ENCODE measurements at places on chromosomes 16 and 17.
A peak's percentile ranks its signal among the peaks of the same experiment; 100 is the strongest.

- ATAC-seq = no peak
These were observed 44.9 kb downstream of the TTC19 start for GRCh38 chr17:16044487-16044886.

DNA sequence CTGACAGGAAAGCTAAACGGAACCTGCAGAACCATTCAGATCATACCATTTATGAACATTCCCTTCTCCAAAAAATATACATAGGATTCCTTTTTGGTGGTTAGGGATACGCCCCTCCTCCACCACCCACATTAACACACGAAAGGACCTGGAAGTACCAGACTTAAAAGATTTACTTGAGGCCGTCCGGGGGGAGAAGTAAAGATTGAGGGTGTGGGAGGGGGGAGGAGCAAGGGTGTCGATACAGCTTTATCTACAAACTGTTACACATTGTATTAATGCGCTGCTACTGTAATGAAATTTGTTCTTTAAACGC lies 537 bp downstream of the PALB2 start:
- peak; percentile 14 for ATAC-seq

- ATAC-seq = peak; percentile 62
These were observed 11.0 kb downstream of the ALDH3A2 start for GRCh38 chr17:19659366-19660177.

DNA sequence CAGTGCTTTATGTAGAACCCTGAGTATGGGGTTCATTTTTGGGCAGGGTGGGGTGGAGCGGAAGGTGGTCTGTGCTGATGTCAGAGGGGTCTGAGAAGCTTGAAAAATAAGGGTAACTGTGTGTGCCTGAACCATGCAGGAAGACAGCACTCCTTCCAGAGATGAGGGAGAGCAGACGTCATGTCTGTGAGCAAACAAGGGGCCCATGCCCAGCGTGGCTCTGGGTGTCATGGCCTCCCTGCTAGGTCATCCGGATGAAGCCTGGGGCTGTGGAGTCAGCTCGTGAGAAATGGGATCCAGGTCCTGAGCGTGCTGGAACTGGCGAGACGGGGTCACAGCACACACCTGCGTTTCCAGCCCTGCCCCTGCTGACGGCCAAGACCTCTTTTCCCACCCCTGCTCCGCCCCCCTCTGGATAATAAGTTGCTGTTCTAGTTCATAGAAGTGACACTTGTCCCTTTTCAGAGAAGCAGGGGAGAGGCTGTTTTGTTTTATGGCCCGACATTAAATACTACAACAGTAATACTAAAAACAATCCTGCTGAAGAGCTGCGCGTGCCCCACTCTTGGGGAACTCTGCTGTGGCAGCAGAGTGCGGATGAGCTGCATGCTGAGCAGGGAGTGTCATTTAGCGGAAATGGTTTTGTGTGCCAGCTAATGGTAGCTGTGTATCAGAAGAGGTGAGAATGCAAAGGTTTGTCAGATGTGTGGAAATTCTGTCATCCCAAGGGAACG lies 92.6 kb downstream of the RPTOR start:
- ATAC-seq = peak; percentile 21

- ATAC-seq = peak; percentile 48
These were observed 1.1 kb upstream of the SLC43A2 start for GRCh38 chr17:1629504-1630310.

DNA sequence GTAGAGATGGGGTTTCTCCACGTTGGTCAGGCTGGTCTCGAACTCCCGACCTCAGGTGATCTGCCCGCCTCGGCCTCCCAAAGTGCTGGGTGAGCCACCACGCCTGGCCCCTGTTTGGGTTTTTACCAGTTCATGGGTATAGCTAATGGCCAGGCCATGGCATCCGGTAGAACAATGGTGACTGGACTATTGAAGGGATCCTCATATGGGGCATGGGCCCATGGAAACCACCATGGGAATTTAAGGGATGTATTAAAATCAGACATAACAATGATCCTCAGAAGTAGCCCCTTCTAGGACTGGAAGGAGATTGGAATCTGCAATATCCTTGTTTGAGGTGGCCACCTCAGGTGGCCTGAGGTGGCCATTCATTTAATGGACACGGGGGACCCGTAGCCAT lies 17.5 kb upstream of the GUCY2D start:
- no peak for ATAC-seq

DNA sequence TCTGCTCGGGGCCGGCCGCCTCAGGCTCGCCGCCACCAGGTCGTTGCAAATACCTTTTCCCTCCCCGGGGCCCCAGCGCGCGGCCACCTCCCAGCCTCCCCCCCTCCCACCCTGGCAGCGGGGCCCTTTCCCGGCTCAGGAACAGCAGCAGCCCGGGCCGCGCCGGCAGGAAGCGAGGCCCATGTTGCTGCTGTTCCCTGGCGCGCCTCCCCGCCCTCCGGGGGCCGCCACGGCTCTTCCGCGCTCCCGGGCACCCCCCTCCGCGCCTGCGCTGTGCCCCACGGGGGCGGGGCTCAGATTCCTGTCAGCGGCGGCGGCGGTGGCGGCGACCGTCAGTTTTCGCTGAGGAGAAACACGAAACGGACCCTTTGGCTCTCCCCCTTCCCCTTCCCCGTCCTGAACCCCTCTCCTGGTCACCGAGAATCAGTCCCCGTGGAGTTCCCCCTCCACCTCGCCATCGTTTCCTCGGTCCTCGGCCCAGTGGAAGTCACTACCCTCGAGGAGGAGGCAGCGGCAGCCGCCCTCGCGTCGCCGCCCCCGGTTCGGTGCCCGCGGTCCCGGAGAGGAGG lies at the start of gene NFAT5:
Gene NFAT5, plus strand, starts transcription at position 296 of the 569 bp plus-strand sequence. CDS start 336 bp downstream, outside the sequence.
- peak; percentile 97 for ATAC-seq

GRCh38 chr17:20174588-20175265 lies 165.6 kb downstream of the SPECC1 start:
- ATAC-seq = no peak

DNA sequence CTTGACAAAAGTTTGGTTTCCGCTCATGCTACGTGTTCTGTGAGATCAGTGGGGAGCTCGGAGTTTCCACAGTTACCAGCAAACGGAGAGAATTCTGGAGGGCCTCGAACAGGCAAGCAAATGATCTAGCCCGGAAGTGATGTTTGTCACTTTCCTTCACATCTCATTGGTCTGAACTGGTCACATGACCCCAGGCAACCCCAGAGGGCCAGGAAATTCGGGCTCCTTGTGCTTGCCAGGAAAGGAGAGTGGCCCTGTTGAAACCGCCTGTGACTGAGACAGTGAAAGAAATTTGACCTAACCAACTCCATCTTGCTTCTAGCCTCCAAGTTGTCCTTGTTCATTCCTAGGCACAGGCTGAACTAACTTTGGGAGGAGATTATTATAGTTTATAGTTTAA lies 23.0 kb downstream of the SPPL2C start:
- no peak for ATAC-seq

- no peak for ATAC-seq
These were observed 87.3 kb downstream of the ABCA8 start for GRCh38 chr17:68867759-68868516.

GRCh38 chr16:54974367-54974766 lies 43.7 kb downstream of the IRX5 start:
- no peak for ATAC-seq

DNA sequence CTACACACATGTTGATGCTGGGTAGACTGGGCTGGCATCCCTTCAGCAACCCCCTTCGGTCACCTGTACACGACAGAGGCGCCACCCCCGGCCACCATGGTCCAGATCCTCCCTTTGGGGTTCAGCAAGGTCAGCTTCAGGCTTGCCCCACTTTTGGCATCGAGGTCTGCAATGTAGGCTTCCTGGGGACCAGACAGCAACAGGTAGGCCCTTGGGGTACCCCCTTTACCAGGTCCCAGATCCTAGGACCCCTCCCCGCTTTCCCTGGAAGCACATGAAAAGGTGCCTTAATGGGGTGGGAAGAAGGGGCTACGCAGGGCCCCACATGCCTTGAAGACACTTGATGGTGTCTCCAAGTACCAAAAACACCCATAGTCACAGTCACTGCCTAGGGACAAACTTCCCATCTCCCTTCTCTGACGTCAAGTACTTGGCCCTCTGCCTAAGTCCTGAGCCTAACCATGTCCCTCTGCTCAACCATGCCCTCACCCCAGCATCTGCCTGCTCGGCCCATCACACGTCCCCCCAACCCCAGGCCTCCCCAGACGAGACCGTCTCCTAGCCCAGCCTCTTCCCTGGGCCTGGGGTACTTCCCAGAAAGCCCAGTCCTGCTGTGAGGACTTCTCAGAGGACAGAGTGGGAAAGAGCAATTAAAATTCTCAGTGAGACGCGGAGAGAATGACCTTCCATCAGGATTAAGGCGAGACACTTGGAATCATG lies 12.1 kb downstream of the ACLY start:
- no peak for ATAC-seq

GRCh38 chr16:67248401-67249177 lies at the start of gene SLC9A5:
SLC9A5 (plus strand) TSS chr16:67248979; CDS start chr16:67249015, 36 bp downstream.
- no peak for ATAC-seq

GRCh38 chr16:318628-319027 lies 33.9 kb downstream of the AXIN1 start:
- no peak for ATAC-seq

- peak; percentile 51 for ATAC-seq
These were observed at the start of gene RTN4RL1 for GRCh38 chr17:2025220-2025621. RTN4RL1 (minus strand) TSS chr17:2025334; CDS start chr17:2024865, 469 bp downstream.

- ATAC-seq = no peak
These were observed 26.2 kb upstream of the SSTR2 start for GRCh38 chr17:73138541-73139138.

- ATAC-seq = no peak
These were observed 7.3 kb upstream of the GAS7 start for GRCh38 chr17:10205549-10206185.

- ATAC-seq = peak; percentile 30
These were observed 14.5 kb downstream of the CD2BP2 start for GRCh38 chr16:30340621-30341020.

GRCh38 chr16:9049241-9049640 lies 42.2 kb upstream of the HAPSTR1 start:
- ATAC-seq = no peak

- peak; percentile 61 for ATAC-seq
These were observed 133.6 kb downstream of the SNX11 start for GRCh38 chr17:48241131-48241591.

DNA sequence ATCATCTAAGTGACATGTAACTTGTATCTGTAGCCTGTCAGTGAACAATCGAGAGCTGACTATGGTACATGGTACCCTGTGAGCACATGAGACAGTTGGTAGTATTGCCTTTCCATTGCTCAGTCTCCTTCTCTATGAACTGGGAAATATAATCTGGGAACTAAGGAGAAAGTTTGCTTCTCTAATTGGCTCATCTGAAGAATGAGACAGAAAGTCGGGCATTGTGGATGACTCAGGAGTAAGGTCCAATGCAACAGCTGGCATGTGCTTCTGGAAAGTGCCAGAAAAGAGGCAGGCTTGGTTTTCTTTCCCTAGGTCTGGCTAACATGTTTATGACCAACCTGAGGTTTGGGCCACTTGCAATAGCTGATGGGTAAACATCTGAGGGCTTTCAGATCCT lies 51.9 kb downstream of the ZZEF1 start:
- ATAC-seq = no peak

DNA sequence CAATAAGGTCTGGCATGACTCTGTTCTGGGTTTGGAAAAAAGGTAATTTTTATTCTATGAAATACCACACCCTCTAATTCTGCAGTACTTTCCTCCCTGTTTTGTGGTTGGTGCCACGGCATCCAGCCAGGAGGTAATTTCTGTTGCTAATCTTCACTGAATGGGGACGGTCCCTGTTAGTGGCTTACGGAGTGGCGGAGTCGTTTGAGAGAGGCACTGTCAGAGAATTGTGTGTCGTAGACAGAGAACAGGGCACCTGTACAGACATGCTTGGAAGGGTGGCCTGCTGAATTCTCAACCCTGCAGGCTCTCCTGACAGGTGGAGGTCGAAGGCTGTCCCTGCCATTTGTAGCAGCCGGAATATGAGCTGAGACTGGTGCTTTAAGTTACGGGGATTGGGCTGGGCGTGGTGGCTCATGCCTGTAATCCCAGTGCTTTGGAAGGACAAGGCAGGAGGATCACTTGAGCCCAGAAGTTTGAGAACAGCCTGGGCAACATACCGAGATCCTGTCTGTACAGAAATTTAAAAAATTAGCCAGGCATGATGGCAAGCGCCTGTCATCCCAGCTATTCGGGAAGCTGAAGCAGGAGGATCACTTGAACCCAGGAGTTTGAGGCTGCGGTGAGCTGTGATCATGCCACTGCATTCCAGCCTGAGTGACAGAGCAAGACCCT lies 33.2 kb downstream of the EEF2K start:
- peak; percentile 90 for ATAC-seq

DNA sequence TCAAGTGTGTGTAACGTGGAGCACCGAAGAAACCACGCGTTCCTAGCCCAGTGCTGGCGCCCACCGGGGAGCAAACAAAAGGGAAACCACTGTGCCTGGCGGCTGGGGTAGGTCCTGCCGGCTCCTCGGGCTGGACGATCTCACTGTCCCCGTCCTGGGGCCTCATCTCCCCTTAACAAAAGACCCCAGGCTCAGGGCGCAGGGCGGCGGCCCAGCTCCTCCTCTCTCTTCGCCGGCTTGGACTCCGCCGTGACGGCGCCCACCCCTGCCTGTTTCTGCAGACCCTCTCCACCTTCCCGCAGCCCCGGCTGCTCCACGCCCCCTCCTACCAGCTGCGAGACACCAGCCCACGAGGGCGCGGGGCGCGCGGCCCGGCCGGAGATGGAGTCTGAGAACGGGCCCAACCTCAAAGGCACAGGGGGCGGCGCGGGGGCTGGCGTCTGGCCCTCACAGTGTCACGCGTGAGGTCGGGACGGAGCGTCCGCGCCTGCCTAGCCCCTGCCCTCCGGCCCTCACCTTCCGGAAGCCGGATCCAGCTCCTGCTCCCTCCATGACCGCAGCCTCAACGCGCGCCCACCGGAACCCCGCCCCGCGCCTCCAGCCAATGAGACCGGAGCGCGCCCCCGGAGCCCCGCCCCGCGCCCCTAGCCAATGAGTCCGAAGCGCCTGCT lies at the start of gene CENPX:
Gene CENPX, minus strand, starts transcription at position 569 of the 671 bp plus-strand sequence. Its CDS starts 17 bp downstream, at position 552.
- ATAC-seq = no peak

GRCh38 chr17:46878055-46878454 lies 26.7 kb downstream of the WNT9B start:
- no peak for ATAC-seq

GRCh38 chr16:57601801-57602478 lies 26.5 kb upstream of the ADGRG1 start:
- no peak for ATAC-seq

DNA sequence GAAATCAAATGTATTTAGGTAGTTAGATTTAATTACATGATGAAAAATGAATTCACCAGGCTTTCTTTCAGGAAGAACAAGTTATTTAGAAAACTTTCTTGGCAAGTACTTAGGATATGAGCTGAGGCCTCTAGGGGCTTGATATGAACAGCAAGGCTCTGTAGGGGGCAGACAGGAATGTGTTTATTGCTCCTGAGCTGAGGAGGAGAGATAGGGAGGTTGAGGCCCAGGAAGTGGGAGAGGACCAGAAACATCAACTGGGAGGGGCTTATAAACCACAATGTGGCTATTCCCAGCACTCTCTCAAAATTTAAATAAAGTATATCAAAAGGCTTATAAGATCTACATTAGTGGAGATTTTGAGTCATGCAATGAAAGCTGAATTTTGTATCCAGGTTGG lies 154.0 kb upstream of the MAF start:
- ATAC-seq = no peak

All from esophagus mucosa (tissue), 1 donor.